ENCODE measurements at places on chromosomes 6 and 20.
A peak's percentile ranks its signal among the peaks of the same experiment; 100 is the strongest.

- DNase-seq = peak; percentile 41
These were observed 27.9 kb downstream of the PPARD start for GRCh38 chr6:35370124-35370741.

DNA sequence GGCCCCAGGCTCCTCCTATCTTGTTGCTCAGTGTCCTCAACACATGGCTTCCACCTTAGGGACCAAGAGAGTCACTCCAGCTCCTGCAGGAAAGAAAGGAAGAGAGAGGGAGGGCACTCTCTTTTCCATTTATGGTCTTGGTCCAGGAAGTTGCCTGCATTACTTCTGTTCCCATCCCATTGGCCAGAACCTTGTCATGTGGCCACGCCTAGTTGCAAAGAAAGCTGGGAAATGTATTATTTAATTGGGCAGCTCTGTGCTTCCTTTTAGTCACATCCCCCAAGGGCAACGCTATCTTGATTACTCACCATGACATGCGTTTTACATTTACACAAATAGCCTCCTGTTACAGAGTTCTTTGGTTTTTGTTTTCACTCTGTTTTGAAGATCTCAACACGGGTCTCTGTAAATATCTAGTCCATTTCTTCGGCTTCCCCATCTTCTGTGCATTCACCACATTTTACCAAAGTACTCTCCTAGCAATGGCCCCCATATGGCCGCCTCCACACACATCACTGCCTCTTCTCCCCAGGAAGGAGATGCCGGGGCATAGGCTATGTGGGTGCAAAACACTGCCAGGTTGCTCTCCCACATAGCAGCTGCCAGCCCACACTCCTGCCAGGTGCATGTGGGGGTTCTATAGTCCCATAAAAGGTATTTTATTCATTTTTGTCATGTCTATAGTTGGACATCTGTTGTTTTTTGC is 35.7 kb upstream of the ZMYND8 start:
- DNase-seq = no peak

GRCh38 chr6:51514748-51515402 is 572.5 kb downstream of the PKHD1 start:
- DNase-seq = no peak

DNA sequence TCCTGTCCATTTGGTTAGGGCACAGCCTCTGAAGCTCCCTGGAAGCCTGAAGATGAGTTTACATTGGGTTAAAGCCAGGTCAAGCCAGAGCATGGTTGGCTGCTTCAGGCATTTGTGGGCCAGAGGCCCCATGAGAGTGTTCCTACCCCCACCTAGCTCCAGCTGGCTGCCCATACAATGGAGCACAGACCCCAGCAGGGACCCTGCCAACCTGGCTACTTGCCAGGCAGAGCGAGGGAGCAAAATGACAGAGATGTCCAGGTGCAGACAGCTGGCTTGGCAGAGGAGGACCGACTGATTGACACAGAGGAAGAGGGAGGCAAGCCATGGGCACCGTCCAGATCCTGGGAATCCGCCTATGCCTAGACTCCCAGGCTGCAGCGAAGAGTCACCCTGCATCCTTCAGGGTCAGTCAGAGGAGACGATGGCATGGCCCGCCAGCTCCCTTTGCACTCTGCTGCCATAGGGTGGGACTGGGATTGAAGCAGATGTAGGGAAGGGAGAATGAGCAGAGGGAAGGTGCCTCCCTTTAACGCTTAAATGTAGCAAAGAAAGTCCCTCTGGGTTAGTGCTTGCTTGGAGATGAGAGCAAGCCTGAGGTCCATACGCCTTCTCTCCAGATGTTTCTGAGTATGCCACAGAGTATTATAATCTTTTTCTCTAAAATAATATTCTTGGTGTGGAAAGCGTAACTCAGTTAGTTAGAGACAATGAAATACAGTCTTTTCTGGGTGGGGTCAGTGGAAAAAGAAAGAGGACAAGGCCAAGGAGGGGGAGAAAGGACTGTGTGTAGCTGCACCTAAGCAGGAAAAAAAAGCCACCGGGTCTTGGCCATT is 77.6 kb upstream of the FYN start:
- DNase-seq = no peak

DNA sequence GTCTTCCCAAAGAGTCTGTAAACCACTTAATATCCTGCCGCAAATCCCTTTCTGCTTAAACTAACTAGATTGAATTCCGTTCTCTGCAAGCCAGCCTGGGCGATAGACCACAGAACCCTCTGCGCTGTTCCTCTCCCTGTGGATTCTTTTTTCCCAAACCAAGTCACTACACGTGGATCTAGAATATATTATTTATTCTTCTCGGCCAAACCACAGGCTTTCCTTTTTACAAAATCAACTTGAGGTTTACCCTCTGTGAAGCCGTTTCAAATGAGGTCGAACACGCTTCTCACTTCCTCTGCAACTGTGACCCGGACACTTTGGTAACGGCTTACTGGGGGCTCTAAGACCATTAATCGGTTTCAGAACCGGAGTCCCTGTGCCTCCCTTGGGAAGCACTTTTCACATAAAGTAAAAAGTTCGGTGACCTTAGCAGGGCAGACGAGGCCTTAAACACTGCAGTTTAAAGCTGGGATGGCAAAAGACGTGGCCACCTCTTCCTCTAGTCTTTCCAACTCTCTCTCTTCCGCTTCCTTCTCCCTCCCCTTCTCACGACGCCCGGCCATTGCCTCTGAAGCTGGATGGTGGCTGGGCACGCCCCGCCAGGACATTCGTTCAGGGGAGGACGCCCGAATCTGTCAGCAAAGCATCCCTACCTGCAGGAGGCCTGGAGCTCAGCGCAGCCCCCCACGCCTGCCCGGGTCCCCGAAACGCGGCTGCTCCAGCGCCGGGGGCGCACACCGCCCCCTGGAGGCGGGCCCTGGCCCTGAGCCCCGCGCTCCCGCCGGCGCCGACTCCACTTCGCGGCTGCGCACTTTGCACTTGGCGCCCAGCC is 55.0 kb upstream of the FOXC1 start:
- DNase-seq = peak; percentile 70

GRCh38 chr6:154792761-154793160 is 59.5 kb downstream of the SCAF8 start:
- DNase-seq = no peak
